ENCODE measurements at places on chromosomes 4 and X.
A peak's percentile ranks its signal among the peaks of the same experiment; 100 is the strongest.

DNA sequence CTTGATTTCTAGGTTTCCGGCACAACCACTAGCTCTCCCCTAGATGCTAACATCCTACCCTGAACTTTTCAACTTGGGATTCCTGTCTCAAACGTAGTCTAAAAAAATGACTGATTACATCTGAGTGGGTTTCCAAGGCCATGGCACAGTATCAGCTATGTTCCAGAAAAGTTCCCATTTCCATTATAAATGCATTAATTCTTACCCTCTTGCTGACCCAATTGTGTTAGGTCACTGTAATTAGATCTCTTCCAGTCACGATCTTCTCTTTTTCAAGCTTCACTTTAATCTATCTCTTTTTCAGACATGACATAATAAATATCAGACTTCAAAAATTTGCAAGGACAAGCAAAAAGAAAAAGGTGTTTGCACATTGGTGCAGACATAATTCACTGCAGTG, 50.6 kb upstream of the PDE5A start:
- DNase-seq = no peak

DNA sequence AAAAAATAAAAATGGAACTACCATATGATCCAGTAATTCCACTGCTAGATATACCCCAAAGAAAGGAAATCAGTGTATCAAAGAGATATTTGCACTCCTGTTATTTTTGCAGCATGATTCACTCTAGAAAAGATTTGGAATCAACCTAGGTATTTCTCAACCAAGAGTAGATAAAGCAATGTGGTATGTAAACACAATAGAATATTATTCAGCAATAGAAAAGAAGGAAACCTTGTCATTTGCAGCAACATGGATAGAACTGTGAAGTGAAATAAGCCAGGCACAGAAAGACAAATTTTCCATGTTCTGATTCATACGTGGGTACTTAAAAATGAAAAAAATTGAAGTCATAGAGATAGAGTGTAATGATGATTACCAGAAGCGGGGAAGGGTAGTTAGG, 362.3 kb upstream of the EPHA5 start:
- DNase-seq = no peak

GRCh38 chrX:13482746-13483541, 86.5 kb upstream of the EGFL6 start:
- DNase-seq = no peak

DNA sequence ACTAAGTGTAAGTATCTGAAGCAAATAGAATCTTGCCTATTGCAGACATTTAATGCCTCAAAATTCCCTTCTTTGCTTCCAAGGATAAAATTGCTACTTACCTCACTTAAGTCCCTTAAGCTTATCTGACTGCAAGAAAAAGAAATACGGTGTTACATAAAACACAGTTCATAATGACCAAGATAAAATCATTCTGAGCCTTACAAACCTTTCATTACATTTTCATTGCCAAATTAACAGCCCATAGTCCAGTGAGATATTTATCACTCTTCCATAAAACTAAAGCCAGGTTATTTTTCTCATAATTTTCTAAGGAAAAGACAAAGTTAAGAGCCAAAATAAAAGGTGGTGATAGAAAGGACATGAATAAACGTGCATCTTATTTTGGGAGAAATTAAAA, 74.9 kb upstream of the ZNF518B start:
- DNase-seq = no peak

DNA sequence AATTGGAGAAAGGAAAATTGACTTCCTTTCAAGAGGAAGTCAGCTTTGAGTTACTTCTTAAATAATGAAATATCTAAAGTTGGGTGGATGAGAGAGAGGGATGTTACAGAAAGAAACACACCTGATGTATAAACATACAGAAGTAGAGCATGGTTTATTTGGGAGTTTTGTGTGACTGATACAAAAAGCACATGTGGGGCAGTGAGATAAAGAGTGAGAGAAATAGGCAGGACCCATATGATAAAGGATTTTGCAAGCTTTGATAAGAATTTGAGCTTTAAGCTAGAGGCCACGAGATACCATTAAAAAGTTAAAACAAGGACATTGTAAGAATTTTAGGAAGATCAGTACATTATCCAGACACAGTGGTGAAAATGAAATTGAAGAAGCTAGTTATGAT, 263.3 kb upstream of the GPRIN3 start:
- peak; percentile 73 for DNase-seq

DNA sequence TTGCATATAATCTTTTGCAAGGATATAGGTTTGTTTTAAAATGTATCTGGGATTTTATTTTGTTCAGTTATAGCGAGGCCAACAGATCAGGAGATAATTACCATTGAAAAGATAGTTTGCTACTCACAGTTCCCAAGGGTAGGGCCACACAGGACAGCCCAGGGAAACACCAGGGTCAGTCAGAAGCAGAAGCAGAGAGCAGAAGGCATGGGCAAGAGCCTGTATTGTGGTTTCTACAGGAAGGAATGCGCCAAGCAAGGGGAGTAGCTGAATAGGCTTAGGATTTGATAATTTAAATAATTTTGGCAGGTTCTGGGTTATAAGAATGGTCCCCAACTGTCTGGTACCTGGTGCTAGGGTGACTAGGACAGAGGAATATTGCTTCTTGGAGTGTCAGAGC, 61.6 kb downstream of the SYNPO2 start:
- no peak for DNase-seq

- DNase-seq = no peak
These were observed 304.5 kb upstream of the DIPK2B start for GRCh38 chrX:45505214-45505613.

DNA sequence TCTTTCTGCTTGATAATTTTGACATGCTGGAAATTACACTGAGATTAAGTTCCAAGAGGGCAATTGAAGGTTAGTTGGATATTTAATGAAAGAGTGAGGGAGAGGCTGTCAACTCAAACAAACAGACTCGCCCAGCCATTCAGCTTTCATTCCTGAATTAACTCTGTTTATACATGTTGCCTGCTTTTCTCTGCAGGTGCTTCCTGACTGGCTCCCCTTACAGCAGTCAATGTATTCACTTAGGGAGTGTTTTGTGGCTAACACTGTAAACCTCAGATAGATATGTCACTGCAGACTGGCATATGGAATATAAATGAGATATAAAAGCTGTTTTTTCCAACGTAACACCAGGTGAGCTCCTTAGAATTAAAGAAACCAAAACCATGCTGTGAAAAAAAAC, 28.7 kb downstream of the TMPRSS11A start:
- DNase-seq = no peak

DNA sequence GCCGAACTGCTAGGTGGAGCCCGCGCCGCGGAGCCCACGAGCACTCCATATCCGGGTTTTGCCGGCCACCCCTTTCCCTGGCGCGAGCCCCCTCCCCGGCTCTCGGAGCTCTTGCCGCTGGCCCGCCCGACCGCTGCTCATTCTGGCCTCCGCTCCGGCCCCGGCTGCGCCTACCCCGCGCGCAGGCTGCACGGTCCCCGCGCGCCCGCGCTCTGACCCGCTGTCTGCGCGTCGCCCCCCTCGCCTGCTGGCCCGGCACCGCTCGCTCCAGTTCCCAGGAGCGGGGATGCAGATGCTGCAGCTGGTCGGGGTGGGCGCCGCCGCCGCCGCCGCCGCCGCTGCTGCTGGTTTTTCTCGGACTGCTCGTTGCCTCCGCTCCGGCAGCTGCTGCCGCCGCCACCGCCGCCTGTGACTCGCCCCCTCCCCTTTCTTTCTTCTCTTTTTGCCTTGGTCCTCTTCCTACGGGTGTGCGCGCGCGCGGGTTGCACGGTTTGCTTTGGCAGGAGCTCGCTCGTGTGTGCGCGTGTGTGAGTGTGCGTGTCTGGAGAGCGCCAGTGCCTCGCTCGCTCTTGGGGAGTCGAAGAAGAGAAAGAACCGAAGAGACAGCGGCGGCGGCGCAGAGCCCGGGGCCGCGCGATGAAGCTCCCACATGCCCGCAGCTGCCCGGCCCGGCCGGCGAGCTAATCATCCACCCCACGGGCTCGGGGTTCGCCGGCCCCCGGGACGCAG, at the start of gene ADGRL3:
TSS of gene ADGRL3 (plus strand) at position 140 of the 729 bp plus-strand sequence.
- DNase-seq = no peak

- DNase-seq = no peak
These were observed 488.3 kb downstream of the PPARGC1A start for GRCh38 chr4:23401572-23401971.

- peak; percentile 65 for DNase-seq
These were observed 17.8 kb upstream of the ZNF827 start for GRCh38 chr4:145956288-145956890.

DNA sequence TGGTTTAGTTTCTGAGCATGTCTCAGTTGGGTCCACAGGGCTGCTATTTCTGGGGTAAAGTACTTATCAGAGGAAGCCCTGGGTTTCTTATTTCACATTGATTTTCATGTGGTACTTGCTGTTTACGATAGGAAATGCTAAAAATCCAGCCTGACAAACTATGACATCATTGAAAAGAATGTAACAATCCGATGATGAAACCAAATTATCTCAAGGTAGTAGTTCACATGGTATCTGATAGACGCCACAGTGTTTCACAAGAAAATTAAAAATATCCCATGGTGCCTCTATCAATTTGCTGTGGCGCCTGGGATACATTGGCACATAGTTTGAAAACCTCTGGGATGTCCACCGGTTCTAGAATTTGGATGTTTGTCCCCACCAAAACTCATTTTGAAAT, 418.9 kb upstream of the RPS6KA3 start:
- no peak for DNase-seq

GRCh38 chr4:163269869-163270268, 62.5 kb downstream of the NPY1R start:
- DNase-seq = no peak

- DNase-seq = peak; percentile 80
These were observed 4.0 kb upstream of the ZNF518B start for GRCh38 chr4:10461091-10461849.

DNA sequence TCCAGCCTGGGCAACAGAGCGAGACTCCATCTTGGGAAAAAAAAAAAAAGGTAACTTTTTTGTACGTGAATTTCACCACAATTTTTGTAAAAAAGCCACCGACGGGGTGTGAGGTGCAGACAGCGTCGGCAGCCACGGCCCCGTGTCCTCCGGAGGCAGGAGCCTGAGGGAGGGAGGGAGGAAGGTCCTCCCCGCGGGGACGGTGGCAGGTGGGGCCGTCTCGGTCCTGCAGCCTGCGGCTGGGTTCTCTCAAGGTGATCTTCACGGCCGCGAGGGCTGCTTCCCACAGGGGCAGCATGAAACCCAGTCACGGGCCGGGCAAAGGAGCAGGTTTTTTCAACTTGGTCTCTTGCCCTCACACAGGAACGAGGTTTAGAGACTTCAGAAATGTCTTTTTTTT, 14.0 kb downstream of the PLCXD1 start:
- no peak for DNase-seq

DNA sequence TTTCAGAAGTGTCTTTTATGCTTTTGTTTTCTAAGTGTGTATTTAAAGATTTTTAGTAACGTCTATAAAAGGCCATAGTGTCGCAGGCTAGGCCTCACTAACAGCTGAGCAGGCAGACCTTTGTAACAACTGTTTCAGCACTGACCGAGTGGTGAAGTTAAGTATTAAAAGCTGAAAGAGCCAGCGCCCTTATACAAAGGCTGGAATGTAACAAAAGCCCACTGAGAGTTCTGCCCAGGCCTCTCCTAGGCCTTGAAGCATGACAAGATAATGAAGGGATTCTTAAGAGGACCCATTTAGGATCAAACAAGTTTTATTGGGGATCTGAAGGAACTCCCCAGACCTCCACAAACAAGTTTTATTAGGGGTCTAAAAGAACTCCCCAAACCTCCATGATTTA, 722.5 kb upstream of the PRKX start:
- DNase-seq = no peak

GRCh38 chrX:18582910-18583493, 88.9 kb downstream of the RS1 start:
- DNase-seq = no peak

DNA sequence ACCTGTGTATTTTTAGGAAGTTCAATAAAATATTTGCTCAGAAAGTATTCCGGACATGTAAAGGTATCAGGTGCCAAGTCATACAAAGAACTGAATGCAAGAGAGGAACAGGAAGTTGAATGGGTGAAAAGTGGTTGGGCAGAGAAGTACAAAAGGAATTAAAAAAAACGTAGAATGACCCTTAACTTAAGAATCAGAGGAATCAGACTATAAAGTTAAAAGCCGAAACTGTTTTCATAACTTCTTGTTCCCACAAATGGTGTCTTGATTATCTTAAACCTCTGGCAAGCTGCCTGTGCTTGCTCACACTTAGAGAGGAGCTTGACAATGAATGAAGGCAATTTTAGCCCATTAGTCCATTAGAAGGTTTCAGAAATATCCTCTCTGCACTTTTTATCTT, 81.6 kb upstream of the HHIP start:
- no peak for DNase-seq

DNA sequence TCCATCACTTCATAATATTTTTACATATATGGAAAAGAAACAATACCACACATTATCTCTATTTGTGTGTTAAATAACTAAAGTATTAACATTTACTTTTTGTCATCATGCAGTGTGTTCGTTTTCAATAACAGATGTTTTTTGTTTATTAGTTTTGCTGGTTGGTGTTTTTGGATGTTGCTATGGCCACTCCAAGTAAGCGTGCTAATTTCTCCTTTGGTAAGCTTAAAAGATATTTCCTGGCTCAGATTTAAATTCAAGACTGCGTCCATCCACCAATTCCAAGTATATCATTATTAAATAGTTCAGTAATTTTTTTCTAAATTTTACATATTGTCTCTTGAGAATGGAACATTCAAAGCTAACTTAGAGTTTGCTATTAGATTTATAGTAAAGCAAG, 235.4 kb upstream of the IL1RAPL1 start:
- no peak for DNase-seq

DNA sequence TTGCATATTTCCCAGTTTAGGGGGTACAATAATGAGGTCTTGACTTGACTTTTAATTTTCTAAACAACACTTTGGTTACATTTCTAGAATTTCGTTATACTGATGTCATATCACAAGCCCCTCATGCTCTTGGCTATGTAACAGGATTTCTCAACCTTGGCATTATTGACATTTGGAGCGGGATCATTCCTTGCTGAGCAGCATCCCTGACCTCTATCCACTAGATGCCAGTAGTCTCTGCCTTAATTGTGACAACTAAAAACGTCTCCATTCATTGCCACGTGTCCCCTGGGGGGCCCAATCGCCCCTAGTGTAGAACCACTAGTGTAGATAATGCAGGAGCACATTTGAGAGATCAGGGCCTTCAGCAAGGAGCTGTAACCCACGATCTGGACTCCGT, 234.2 kb upstream of the MID1 start:
- DNase-seq = no peak

DNA sequence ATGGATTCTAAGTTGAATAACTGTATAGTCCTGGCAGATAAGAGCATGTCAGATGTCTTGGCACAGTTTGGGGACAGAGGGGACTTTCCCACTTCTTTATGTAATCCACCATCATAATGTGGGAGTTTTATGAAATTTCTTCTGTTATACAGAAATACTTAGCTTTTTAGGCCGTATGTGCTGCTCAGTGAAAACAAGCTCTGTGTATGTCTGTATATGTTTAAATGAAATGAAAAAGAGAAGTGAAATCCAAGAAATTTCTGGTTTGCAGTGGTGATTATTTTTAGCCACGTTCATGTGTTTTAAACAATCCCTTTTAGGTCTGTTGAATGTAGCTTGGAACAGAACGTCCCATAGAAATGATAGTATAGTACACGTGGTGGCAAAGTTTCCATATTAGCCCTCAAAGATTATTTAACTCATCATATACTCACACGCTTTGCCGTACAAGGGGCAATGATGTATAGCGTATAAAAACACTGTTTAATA, 41.0 kb downstream of the GAB1 start:
- DNase-seq = peak; percentile 50
